Posterior vena cava (tissue), 2 donors: ENCODE measurements at places on chromosomes 7 and 10. TPM values are rescaled to one million over a fixed set of nuclear protein-coding genes. Genes with fewer than 3 reads are reported as not detected.
A peak's percentile ranks its signal among the peaks of the same experiment; 100 is the strongest.

Gene GIMAP4
- 40.4 TPM for total RNA-seq

GRCh38 chr10:127996586-127996985 is 89.7 kb downstream of the PTPRE start:
- peak; percentile 30 for DNase-seq

Gene INSYN2A
- total RNA-seq = 0.14 TPM

Gene SFTPA1
- total RNA-seq = 0.83 TPM

Gene GTPBP10
- 21.0 TPM for total RNA-seq

GRCh38 chr7:28301148-28301641 is 111.1 kb upstream of the CREB5 start:
- no peak for DNase-seq

- DNase-seq = no peak
Observed at GRCh38 chr7:25752967-25753791, 398.8 kb upstream of the NFE2L3 start.

GRCh38 chr7:135175931-135176330 is 5.4 kb upstream of the CYREN start:
- no peak for DNase-seq
